ENCODE measurements at places on chromosomes 7 and 10.

GRCh38 chr7:87342231-87342630, 3.2 kb upstream of the CROT start:
- no peak for DNase-seq

DNA sequence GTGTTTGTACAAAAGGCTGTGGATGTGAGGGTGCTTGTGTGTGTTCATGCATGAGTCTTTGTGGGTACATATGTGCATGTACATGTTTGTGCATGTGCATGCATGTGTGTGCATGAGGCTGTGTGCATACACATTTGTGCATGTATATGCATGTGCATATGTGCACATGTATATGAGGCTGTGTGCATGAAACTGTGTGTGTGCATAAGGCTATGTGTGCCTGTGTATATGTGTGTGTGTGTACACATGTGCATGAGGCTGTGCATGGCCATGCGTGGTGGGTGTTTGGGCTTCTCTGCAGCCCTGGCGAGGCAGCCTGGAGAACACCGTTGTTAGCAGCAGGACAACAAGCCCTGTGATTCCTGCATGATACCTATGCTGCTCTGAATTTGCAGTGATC, 207.7 kb upstream of the ADCY1 start:
- no peak for DNase-seq

DNA sequence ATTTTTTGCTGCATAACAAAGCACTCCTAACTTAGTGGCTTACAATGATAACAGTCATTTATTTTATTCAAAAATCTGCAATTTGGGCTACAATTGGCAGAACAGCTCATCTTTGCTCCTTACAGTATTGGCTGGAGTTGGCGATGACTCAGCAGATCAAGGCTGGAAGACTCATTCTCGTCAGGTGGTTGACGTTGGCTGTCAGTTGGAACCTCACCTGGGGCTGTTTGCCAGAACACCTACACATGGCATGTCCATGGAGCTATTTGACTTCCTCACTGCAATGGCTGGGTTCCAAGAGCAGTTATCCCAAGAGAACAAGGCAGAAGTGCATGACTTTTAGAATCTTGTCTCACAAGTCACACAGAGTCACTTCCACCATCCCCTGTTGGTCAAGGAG, 75.1 kb downstream of the NOD1 start:
- no peak for DNase-seq

DNA sequence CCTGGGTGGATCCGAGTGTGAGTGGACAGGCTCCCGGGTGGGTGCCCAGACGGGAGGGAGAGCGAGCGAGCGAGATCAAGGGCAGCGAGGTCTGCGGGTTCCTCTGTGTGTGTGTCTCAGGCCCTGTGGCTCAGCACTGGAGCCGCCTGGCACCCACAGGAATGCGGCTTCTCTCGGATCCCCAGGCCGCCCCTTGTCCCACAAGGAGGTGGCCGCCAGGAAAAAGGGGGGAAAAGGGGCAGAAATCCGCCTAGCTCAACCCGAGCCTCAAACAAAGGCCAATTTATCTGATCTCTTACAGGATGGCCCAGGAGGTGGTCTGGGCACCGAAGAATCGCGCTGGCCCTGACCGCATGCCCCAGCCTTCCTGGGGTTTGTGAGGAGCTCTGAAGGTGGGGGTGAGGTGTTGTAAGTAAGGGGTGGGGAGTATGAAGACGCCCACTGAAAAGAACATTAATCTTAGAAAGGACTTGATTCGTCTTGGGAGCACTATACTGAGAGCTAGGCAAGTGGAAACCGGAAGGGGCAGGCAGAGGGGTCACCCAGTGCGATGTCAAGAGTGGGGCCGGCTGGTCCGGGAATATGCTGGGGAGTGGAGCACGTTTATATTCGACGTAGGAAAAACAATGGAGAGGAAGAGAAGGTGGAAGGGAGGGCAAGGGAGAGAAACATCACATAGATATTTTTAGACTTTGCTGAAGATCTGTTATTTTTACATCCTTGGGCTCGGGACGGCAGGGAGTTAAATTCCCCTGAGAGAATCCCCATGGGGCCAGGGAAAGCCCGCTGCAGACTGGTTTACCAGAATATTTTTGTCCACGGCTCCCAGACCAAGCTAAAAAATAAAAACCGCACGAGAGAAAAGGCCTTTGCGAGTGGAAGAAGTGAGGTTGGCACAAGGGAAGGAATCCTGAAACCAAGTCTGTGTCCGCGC, 7.2 kb downstream of the DLX5 start:
- no peak for DNase-seq

All from caudate nucleus (tissue), 63 donors.